Stimulated activated CD4-positive, alpha-beta T cell treated with anti-CD3 and anti-CD28 coated beads, Interleukin-12 subunit alpha, Interleukin-12 subunit beta, amount 100 ng/mL, for 24 hours (primary cell): ENCODE measurements at places on chromosomes 3 and 15.

DNA sequence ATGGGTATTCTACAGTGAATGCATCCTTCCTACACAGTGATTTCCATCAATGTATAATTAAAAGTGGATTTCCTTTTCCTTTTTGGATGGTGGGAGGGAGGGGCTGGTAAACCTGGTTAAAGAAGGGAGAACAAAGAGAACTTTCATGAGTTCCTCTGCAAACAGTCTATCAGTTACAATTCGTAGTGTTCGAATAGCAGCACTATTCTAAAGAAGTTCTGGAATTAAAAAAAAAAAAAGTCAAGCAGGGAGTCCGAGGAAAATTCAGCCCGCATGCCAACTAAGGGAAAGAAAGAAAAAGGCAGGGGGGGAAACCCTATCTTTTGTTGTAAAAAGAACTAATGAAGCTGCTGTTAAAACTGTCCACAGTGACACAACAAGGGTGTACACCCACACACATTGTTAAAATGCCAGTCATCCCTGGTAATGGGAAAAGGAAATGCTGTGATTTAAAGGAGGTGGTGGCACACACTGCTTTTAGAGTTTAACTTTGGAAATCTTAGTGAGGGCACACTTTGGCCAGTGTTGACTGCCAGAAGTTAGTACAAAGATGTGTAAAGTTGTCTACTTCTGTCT, 521.2 kb downstream of the ZIC1 start:
- no peak for DNase-seq

GRCh38 chr3:179971280-179971679, 65.5 kb downstream of the PEX5L start:
- no peak for DNase-seq

GRCh38 chr15:57385923-57386390, 9.7 kb downstream of the CGNL1 start:
- DNase-seq, result no peak

DNA sequence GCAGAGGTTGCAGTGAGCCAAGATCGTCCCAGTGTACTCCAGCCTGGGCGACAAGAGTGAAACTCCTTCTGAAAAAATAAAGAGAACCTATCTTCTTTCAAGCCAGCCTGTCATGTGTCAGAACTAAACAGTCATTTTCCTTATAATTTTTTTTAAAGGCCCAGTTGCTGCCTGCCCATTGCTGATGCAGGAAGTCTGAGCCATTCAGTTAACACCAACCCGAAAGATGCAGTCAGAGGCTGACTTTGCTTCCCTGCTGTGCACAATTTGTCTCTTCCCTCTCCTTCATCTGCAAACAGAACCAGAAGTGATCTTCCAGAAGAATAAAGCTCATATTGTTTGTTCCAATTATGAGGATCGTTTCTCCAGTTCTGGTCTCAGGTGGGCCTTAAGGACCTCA, 220.6 kb downstream of the SLCO3A1 start:
- no peak for DNase-seq

GRCh38 chr3:49093853-49094767, at the start of gene QRICH1:
Gene QRICH1 (minus strand): TSS chr3:49094071. CDS start chr3:49077017, 17,054 bp downstream.
- peak; percentile 95 for DNase-seq

GRCh38 chr15:89751748-89752147, 699 bp upstream of the MESP1 start:
- no peak for DNase-seq

GRCh38 chr15:40468898-40469331, 1.9 kb upstream of the CHST14 start:
- no peak for DNase-seq

GRCh38 chr3:56124546-56124945, 343.7 kb downstream of the ERC2 start:
- DNase-seq, result no peak

DNA sequence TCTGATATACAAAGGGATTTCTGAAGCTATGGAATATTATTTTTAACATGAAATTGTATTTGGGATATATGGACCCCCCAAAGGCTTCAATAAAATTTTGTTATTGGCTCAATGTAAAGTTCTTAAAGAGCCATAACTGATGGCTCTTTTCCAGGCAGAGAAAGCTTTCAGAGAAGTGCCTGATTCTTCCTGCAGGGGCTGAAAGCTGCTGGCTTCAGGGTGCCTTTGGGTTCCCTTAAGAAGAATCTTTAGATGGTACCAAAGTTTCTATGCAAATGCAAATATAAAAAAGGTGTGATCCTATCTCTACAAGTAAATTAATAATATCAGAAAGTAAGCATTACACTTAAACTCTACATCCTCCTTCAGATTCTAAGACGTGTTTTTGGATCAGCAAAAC, 72.6 kb downstream of the NR2F2 start:
- no peak for DNase-seq

- no peak for DNase-seq
These were observed 2.7 kb downstream of the TYRO3 start for GRCh38 chr15:41561777-41562145.

- no peak for DNase-seq
These were observed 80.2 kb downstream of the DLG1 start for GRCh38 chr3:197218210-197218609.

DNA sequence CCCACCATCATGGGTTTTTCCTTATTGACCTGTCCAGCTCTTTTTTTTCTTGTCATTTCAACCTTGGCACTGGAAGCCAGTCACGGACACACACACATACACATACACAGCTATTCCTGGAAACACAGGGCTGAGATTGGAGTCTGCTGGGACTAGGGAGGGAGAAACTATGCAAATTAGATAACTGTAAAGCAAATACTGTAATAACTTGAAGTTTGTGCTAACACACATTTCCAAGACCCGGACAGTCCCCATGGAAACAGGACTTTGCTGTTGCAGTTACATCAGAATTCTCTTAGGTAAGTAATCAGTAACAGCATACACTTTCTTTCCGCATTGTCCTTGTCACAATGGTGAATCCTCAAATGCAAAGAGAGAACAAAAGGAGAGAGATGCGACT, 304.4 kb downstream of the KBTBD8 start:
- no peak for DNase-seq

- no peak for DNase-seq
These were observed 107.0 kb downstream of the CPN2 start for GRCh38 chr3:194244167-194244566.

DNA sequence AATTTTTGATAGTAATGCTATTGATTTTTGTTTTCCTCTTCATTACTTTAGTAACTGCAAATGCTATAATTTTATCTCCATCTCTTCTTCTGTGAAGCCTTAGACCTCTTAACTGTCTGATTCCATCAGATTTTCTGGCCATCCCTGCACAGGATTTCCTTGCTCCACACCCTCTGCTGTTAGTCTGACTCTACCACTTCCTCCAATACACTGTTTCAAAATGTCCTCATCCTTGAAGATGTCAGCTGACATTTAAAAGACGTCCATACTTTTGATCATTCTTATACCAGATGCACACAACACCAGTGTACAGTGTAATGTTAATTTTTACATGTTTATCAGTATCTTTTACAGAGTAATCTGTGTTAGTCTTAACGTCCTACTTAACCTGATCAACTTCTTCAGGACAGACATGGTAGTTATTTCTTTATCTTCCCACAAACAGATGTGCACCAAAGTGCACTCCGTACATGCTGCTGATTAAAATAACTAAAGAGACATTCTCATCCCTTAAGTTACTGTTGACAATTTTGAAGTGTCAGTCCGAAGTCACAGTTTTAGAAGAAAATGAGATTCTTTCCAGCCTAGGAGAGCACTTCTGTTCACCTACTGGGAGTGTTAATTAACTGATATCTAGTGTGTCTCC, 102.4 kb upstream of the RASGRP1 start:
- no peak for DNase-seq

DNA sequence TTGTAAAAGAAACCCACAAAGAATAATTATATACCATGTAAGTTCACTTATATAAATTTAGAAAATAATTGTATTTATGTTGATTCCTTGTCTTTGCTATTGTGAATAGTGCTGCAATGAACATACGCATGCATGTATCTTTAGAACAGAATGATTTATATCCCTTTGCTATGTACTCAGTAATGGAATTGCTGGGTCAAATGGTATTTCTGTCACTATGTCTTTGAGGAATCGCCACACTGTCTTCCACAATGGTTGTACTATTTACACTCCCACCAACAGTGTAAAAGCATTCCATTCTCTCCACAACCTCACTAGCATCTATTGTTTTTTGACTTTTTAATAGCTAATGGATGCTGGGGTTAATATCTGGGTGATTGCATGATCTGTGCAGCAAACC, 149.4 kb upstream of the CNTN3 start:
- no peak for DNase-seq

- peak; percentile 75 for DNase-seq
These were observed 7.1 kb downstream of the CPN2 start for GRCh38 chr3:194344012-194344411.

DNA sequence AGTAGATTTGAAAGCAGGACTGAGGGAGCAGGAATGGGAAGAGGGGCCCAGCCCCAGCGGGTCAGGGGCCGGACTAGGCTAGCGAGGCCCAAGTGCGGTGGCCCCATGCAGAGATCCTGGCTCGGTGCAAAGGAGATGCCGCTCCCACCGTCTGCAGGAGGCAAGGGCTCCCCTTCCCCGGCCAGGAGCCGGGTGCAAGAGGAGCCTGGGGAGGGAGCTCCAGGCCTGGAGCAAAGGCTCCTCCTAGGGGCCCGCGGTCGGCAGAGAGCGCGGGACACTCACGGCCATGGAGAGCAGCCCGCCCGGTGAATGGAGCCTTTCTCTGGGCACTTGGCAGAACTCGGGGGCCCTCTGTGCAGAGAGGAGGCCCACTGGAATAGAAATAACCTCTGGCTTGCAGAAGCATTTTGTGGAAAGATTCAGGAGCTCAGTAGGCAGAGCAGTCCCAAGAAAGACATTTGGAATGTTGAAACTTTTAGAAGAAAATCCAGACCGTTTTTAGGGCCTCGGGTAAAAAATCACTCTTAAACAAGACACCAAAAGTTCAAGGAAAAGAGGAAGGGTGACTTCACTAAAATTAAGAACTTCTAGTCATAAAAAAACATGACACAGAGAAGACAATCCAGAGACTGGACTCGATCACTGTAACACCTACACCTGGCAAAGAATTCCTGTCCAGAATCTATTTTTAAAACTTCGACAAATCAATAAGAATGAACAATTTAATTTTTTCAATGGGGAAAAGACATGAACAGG, 43.0 kb upstream of the USP3 start:
- no peak for DNase-seq

GRCh38 chr15:52066842-52067544, 45.6 kb downstream of the BCL2L10 start:
- no peak for DNase-seq

- DNase-seq, result no peak
These were observed 301.8 kb upstream of the GADL1 start for GRCh38 chr3:31196261-31196660.

GRCh38 chr3:8210882-8211341, 290.7 kb upstream of the LMCD1 start:
- no peak for DNase-seq

GRCh38 chr3:188446014-188446413, 292.1 kb downstream of the LPP start:
- no peak for DNase-seq

DNA sequence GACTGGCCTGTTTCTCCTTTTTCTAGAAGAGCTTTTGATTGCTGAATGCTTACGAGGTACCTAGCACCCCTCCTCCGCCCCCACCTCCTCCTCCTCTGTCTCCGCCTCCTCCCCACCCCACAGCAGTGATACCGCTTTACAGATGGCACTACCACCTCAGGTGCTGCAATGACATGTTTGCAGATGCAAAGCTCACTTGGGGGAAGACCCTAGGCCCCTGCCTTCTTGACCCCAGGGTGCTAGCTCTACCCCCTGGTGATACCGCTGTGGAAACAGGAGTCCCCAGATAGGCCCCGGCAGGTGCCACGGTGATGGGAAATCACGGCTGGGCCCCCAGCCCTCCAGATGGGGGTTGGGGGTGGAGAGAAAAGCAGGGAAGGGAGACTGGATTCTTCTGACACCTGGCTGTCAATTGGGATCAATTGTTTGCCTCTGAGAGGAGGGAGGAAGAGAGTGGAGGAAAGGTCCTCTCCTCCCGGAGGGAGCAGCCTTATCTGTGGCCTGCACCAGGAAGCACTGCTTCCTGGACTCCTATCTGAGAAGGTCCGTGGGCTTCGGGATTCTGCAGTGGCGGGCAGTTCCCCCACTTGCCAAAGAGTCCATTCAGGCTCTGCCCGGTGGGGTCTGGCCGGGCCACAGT, 37.6 kb downstream of the DNASE1L3 start:
- no peak for DNase-seq

GRCh38 chr3:183391460-183391859, 37.0 kb downstream of the MCF2L2 start:
- DNase-seq, result no peak

- DNase-seq, result no peak
These were observed 96.1 kb downstream of the OPA1 start for GRCh38 chr3:193688834-193689714.

- no peak for DNase-seq
These were observed 192.5 kb upstream of the TPRG1 start for GRCh38 chr3:188979248-188979647.

DNA sequence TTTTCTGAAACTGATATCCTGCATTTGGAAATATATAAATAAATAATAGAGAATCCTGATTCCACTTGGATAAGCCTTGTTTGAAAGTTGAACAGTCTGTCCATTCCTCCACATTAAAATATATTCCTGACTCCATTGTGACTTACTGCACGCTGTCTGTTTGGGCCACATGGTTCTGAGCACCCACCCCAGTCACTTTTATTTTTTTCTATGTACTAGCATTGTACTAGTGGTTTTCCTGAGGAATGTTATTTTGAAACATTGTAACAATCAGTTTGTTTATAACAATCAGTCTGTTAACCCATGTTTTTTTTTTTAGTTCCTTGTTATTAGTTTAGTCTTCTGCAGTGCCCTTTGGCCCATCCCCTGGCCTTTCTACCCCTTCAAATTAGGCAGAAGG, 87.4 kb upstream of the CCNL1 start:
- DNase-seq, result no peak

DNA sequence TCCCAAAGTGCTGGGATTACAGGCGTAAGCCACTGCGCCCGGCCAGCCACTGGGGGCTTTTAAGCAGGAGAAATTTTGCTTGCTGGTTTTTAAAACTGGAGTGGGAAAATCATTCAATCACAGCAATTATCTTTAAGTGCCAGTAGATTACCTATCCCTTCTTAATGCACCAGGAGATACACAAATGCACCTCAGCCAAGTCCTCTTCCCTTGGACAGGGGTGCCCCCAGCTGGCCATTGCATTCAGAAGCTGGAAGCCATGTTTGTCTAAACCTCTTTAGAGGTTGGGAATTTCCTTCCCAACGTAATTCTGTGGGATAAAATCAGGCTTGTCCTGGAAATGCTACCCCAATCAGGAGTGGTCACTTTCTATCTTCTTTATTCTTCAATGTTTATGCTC, 26.6 kb downstream of the MIX23 start:
- DNase-seq, result no peak

DNA sequence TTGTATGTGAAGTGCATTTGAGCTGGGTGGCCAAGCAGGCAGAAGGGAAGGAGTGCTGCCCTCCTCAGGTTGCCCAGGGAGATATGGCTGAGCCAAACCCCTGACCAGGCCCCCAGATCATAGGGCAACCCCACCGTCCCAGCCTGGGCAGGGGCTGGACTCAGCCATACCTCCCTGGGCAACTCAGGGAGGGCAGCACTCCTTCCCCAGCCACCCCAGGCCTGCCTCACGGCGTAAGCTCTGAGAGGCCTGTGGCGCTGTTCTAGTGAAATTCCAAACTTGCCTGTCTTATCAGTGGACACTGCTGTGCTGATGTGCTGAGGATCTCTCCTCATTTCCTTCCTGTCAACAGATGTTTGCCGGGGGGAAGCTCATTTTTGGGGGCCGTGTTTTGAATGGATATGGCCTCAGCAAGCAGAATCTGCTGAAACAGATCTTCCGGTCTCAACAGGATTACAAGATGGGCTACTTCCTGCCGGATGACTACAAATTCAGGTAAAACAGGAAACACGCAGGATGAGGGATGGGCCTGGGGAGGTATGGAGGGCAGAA, 57.6 kb upstream of the FGD5 start:
- no peak for DNase-seq
